ENCODE measurements at places on chromosomes 1 and 21. TPM values are rescaled to one million over a fixed set of nuclear protein-coding genes. Genes with fewer than 3 reads are reported as not detected.

The CHI3L1 gene
- not detected for total RNA-seq

The AQP10 gene
- total RNA-seq: not detected

The ARMH1 gene
- total RNA-seq: 102 TPM

The HPCAL4 gene
- total RNA-seq: 0.18 TPM

The KRTAP21-2 gene
- total RNA-seq: not detected

- peak; percentile 25 for DNase-seq
Observed at GRCh38 chr1:33296082-33296458, 24.8 kb downstream of the A3GALT2 start.

DNA sequence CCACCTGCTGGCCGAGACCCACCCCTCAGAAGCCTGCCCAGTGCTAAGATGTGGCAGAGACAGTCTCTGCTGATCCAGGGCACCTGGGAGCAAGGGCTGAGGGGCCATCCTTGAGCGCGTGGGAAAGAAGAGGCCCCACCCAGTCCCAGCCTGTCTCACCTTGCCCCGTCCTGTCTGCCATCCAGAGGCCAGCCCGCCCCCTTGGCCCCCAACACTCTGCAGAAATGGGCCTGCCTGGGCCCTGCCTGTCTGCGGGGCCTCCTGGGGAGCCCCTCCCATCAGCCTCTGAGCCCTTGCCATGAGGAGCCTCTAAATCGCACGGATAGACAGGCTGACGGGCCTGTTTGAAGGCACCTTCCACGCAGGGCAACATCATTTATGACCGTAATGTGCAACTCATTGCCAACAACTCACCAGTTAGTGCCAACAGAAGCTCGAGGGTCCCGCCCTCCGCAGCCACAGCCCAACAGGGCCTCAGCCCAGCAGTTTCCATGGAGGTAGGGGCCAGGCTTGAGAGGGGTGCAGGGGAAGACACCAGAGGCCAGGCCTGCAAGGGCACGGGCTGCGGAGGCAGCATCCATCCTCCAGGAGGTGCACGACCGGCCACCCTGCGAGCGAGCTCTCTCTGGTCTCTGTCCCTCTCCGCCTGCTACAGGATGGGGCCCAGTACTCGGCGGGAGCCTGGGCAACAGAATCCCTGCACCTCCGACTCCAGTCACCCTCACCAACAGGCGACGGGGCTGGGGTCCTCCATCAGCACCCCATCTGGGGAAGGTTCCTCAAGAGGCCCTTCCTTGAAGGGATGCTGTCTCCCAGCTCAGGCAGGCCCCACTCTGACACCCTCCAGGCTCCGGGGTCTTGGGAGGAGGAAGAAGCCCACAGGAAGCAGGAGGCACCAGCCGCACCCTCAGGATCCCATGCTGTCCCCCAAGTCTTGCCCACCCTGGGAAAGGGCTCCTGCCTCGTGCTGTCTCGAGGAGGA is 78.0 kb downstream of the MEGF6 start:
- DNase-seq: no peak

- DNase-seq: no peak
Observed at GRCh38 chr1:2165646-2166045, 28.9 kb downstream of the FAAP20 start.

DNA sequence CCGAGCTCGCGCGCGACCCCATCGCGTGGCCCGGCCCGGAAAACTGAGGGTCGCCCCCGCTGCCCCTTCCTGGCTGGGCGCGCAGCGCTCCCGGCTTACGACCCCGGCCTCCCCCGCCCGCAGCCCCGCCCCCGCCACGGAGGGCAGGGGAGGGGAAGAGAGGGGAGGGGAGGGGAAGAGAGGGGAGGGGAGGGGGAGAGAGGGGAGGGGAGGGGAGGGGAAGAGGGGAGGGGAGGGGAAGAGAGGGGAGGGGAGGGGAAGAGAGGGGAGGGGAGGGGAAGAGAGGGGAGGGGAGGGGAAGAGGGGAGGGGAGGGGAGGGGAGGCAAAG is 6.7 kb upstream of the ANKRD65 start:
- no peak for DNase-seq

DNA sequence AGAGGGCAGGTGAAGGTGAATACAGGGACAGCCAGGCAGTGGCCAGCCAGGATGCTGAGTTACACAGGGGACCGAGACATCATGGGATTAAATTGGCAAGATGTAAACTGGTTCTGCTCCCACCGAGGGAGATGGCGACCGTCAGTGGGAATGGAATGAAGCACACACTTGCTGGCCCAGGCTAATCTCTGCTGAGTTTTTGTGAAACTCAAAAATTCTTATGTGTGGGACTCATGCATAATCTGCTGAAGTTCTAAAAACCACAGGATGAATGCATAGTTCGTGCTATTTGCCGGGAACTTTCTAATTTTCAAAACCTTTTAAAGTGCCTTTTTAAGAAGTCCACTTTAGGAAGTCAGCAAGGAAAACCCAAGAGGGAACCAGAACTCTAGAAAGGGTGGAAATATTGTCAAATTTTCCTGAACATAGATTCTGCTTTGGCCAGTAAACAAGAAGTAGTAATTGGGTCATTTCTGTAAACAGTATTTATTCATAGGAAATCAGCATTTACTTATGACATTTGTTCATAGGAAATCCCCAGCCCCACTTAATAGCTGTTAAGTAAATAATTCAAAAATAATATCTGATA is 85.4 kb upstream of the ROR1 start:
- DNase-seq: no peak

GRCh38 chr21:27561116-27561515 is 594.2 kb upstream of the ADAMTS5 start:
- DNase-seq: no peak

DNA sequence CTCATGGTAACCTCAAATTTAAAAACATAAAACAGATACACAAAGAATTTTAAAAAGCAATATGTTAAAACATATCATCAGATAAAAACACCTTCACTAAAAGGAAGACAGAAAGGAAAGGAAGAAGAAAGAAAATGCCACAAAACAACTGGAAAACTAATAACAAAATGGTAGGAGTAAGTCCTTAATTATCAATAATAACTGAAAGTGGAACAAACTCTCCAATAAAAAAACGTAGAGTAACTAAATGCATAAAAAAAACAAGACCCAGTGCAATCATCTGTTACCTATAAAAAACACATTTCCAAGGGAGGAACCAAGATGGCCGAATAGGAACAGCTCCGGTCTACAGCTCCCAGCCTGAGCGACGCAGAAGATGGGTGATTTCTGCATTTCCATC is 47.1 kb upstream of the ACADM start:
- no peak for DNase-seq

GRCh38 chr1:178310685-178311105 is 186.1 kb downstream of the CLEC20A start:
- DNase-seq: peak; percentile 3

DNA sequence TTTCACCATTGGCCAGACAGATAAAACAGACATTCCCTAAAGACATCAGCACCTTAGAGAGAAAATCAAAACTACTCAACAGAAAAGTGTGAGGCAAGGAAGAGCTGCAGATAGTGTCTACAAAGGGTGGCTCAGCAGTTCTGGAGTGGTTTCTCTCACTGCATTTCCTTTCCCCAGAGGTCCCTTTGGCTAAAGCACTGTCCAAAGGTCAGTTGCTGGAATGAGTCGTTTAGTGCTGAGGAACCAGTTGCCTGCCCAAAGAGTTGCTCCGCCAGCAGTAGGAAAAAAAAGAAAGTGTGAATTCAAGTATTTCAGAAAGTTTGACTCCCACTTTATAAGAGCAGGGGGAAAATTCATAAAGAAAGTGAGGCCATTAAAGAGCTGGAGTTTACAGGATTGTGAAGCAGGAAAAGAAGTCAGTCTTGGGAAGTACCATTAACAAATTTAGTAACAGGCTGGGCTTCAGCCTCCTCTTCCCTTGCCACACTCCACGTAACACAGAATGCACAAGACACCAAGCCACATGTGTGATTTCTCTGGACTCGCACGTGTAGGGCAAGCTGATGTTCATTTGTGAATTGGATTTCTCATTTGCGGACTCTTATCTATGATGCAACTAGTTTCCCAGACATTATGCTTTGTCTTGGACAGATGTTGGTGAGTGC is 122.2 kb downstream of the RUNX1 start:
- no peak for DNase-seq

DNA sequence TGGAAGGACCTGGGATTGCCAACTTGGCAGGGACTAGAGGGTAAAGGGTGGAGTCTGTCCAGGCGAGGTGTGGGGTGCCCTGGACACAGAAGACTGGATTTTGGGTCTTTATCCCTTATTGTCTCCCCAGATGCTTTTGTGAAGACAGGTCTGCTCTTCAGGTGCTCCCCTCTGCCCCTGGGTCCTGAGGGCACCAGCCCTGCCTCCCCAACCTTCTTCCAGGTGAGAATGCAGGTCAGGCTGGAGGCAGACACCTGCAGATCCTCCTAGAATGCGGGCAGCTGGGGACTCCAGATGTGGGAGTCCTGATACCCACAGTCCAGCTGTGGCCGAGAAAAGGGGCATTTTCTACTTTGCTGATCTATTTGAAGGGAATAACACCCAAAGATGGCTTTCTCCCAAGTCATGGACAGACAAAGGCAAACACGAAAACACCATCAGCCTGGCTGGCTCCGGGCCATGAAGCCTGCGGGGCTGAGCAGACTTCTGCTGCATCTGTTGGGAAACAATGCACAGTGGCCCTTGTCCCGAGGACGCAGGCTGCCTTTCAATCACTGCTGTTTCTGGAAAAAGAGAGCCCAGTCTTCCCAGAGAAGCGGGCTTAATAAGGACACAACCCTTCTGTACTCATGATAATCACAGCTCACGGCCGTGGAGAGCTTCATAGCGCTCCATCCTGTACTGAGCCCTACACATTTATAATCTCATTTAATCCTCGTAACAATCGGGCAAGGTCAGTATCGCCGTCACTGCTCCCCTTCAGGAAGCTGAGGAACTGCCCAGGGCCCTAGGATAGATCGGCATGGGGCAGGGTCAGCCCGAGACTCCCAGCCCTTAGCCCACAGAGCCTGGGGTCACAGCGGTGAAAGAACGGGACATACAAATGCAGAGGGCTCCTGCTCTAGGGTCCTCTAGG is 62.0 kb upstream of the ABCG1 start:
- peak; percentile 35 for DNase-seq

GRCh38 chr1:46769028-46769740 is 29.7 kb upstream of the CYP4B1 start:
- no peak for DNase-seq

DNA sequence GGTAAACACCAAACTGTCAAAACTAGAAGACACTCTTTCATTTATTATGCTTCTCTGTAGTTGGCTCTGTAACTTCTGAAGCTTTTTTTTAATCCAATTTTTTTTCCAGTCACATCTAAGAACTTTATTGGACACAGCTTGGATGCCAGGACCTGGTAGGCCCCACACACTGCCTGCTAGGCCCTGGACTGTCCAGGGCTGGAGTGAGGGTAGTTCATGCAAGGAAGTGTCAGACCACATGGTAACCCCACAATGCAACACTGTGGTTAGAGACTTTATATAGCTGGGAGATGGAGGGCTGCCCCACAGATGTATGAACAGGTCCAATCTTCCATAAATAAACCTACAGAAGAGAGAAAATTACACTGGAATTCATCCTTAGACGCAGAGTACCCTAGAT is 7.1 kb downstream of the SLC2A1 start:
- DNase-seq: no peak
